Substantia nigra (tissue), 51 donors: ENCODE measurements at places on chromosomes 5 and 9.
A peak's percentile ranks its signal among the peaks of the same experiment; 100 is the strongest.

DNA sequence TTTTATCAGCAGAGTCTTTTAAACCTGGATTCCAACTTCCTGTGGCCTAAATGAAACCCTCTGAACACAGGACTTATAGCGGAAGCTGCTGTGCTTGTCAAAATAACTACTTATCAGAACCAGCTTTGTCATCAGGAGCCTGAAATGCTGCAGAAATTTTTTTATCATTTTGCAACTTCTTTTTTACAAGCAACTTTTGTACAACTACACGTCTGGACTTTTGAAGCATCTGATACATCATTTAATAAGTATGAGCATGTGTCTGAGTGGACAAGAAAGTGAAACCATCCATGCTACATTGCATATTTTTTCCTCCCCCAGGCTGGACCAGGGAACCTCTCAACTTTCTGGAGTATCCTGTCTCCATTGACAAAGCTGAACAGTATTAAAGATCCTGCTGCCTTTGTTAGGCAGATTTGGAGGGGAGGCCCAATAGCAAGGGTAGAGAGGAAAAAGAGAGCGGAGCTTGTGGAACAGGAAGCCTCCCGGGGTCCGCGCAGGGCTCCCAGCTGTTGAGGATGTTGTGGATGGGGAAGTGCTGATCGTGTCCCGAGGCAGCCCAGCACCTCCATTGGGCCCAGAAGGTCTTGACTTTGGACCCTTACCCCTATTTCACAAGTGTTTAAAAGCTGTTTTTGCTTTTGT, 196.6 kb downstream of the MSX2 start:
- DNase-seq: no peak

GRCh38 chr5:138508958-138509357, 34.1 kb downstream of the ETF1 start:
- no peak for DNase-seq

DNA sequence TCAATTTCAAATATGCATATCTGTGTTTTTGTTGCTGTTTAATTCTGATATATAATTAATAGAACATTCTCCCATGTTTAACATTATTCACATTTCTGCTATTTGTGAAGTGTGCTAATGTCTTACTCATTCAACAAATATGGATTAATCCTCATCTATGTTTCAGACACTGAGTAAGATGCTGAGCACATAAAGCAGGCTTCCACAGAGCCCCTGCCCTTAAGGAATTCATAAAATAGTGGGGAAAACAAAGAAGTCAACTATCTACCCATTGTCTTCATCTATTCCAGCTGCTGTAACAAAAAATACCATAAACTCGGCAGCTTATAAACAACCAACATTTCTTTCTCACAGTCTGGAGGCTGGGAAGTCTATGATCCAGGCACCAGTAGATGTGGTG, 333.3 kb downstream of the SEMA5A start:
- DNase-seq: no peak

GRCh38 chr9:224582-225520, 10.2 kb downstream of the DOCK8 start:
- no peak for DNase-seq

DNA sequence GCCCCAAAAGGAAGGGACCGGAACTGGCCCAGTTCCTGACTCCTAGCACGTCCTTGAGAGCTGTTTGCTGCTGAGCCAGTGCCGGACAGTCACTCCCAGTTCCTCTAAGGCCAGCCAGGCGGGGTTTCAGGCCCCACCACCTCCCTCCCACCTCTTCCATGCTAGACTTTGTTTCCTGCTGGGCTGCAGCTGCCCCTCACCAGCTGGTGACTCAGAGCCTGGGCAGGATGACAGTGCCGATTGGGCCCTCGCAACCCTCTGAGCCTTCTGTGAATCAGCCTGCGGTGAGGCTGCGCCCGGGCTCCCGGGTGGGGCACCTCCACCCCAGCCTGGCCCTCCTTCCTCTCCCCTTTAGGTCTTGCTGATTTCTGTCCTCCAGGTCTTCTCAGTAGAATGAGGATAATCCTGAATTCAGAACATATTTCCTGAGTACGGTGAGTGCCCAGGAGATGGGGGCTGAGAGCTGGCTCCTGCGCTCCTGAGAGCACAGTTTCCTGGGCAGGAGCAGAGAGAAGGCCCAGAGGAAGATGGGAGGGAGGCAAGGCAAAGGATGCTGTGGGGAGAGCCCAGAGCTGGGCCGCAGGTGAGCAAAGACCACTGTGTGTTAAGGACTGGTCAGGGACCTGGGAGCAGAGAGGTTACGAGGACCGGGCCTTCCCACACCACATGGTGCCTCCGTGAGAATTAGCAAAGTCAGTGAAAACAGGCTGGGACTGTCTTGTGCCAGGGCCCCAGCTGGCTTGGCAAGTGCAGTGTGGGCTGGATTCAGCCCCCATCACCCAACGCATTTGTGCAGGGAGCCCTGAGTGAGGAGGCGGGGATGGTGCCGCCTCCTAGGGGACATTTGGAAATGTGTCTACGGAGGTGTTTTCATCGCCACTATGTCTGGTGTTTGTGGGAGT, 32.9 kb upstream of the STXBP1 start:
- peak; percentile 60 for DNase-seq

DNA sequence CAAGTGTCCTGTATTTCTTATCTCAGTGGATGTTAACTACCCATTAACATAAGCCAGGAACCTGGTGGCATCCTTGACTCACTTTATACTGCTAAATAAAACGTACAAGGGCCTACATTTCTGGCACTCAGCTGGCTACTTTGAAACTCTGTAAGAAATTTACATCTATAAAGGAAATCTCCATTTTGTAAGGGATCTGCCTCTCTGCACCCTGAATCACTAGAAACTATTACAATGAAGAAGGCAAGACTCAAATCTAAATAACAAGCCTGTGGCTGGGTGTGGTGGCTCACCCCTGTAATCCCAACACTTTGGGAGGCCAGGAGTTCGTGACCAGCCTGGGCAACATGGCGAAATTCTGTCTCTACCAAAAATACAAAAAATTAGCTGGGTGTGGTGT, 51.5 kb downstream of the RAPGEF1 start:
- no peak for DNase-seq

DNA sequence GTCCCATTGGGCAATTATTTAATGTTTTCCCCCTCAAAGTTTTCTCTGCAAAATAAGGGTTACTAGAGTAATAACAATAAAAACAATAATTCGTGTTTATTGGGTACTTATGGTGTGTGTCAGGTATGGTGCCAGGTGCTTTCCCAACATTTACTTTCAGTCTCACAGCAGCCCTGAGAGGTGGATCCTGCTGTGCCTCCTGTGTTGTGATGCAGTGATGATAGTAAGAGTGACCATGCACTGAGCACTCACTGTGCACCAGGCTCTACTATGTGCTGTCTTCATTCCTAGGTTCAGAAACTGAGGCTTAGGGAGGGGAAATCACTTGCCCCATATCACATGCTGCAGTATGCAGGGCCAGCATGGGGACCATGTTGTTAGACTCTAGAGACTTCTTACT, 15.5 kb downstream of the OTULINL start:
- no peak for DNase-seq

DNA sequence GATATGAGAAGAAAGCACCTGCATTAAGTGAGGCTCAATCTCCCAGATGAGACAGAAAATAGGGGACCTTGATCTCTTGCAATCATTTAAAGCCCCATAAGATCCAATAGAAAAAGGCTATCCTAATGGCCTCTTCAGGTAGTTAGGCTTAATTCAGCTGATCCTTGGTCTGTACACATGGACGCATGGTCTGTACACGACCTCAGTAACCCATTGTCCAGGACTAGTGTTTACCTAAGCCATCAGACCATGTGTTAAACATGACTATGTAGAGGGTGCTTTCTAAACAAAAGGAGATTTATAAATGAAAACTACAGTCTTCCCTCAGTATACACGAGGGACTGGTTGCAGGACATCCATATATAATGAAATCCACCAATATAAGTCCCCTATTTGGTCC, 7.5 kb downstream of the MARCHF3 start:
- DNase-seq: no peak

GRCh38 chr9:128275198-128276007, at the start of gene GOLGA2:
Gene GOLGA2 (minus strand): TSS chr9:128276007. CDS start chr9:128275976, 31 bp downstream.
- DNase-seq: no peak

- no peak for DNase-seq
Measured at GRCh38 chr9:7228726-7229125, 471.0 kb downstream of the KDM4C start.

DNA sequence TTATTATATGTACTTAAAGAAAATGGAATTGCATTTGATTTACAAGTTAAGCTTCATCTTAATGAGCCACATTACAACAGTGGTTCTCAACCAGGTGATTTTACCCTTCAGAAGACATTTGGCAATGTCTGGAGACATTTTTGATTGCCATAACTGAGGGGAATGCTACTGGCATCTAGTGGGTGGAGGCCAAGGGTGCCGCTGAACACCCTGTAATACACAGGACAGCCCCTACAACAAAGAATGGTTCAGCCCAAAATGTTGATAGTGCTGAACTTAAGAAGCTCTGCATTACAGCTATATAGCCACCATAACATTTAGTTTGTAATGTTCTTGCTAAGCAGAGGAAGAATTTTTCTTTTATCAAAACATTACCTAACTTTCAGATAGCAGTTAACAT, 103.1 kb downstream of the PAM start:
- DNase-seq: no peak

DNA sequence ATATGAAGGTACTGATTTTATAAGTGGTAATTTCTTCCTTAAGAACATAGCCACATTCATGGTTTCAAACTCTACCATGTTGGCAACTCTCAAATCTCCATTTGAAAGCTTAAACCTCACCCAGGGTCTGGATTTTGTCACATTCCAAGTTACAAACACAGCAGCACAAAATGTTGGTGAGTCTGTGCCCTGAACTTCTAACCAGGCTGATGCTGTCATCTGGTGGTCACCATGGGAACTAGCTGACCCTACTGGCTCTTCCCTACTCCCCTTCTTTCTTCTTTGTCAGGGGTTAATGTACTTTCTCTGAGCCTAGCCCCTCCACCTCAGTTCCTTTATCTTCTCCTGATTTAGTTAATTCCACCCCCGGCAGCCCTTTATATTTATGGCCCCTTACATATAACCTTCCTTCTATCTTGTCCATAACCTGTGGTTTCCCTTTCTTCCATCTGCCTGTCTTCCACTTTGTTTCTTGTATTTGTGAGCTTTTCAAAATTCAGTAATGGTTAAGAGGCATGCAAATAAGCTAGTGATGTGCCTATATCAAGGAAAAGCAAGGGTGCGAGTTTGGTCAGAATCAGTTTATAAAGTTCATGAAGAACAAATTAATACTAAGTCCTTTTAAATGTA, 35.9 kb downstream of the TGFBR1 start:
- DNase-seq: no peak

- DNase-seq: no peak
Measured at GRCh38 chr9:116178481-116179211, 25.1 kb downstream of the PAPPA start.
